ENCODE measurements at places on chromosomes 2 and 18. TPM values are rescaled to one million over a fixed set of nuclear protein-coding genes. Genes with fewer than 3 reads are reported as not detected.

DNA sequence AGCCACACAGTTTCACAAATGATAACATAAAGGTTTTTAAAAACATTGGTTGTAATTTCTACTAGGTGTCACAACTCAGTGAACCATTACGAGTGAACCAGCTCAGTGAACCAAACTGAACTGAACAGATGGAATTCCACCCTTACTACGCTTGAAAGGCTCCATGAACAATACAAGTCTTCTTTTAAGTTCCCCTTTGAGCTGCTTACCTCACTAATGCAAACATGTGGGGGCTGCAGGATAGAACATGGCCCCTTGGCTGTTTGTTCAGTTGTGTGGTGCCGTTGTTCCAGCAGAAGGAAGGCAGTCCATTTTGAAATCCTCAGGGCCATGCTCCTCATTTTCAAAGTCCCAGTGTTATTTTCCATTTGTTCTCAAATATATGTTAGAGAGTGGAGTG lies 30.7 kb upstream of the KLHL14 start:
- DNase-seq: no peak

GRCh38 chr18:54743605-54743995 lies 84.7 kb upstream of the RAB27B start:
- DNase-seq: no peak

DNA sequence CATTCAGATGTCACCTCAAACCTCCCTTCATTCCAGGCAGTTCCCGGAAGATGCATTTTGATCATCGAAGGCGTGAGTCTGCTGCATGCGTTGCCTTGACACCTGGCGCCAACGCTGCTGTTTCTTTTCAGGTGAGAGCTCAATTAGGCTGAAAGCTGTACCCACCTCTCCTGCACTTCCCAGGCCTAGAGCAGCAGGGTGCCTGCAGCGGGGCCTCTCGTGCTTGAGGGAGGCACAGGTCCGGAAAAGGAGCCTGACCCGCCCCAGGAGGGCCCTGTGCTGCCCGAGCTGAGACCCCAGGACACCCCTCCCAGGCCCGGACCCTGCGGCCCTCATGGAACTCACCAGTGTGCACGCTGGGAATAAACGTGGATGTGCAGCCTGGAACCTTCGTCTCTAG lies 31.4 kb upstream of the KCNG2 start:
- DNase-seq: no peak

DNA sequence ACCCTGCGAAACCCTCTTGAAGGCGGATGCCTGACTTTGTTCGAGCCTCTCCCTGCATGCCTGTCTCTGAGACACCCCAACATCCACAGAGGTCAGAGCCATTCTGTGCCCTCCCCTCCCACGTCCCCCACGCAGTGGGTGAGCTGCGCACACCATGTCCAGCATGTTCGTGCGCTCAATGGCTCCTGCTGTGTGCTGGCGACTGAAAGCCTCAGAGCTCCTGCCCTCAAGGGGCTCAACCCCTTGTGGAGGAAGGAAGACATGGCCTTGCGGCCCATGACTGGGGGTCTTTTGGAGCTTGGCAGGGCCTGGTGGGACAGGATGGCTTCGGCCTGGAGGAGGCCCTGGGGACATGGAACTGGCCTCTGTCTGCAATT lies 45.7 kb downstream of the ANKMY1 start:
- DNase-seq: no peak

GRCh38 chr2:118321432-118322105 lies 233.3 kb downstream of the INSIG2 start:
- DNase-seq: no peak

Gene DNAJC5G
- polyA plus RNA-seq: 0.43 TPM

Gene FAM228A
- not detected for polyA plus RNA-seq

Data from K562 (cell line).